NCI-H510A treated with DMSO at 0.1 percent for 48 hours (cell line): ENCODE measurements at places on chromosomes 4 and X.
A peak's percentile ranks its signal among the peaks of the same experiment; 100 is the strongest.

DNA sequence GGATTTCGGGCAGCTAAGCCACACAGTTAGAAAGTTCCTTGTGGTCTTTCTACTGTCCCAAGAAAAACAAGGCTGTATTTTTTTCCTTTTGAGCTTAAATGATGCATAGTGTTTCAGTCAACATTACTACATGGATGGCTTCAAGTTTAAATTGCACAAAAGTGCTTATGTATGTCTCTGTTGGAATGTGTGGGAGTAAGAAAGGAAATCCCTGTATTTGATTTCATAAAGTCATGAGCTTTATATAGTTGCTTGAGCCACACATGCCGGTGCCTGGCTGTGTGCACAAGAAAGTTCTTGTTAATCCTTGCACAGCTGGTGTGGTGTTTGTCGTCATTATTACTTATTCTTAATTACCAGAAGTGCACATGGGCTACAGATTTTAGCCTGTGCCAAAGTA, 262.2 kb downstream of the ARHGAP10 start:
- DNase-seq: no peak

- peak; percentile 54 for DNase-seq
Observed at GRCh38 chr4:74117024-74117534, 18.1 kb upstream of the CXCL2 start.

GRCh38 chr4:8507196-8507570, 66.6 kb downstream of the TRMT44 start:
- no peak for DNase-seq

DNA sequence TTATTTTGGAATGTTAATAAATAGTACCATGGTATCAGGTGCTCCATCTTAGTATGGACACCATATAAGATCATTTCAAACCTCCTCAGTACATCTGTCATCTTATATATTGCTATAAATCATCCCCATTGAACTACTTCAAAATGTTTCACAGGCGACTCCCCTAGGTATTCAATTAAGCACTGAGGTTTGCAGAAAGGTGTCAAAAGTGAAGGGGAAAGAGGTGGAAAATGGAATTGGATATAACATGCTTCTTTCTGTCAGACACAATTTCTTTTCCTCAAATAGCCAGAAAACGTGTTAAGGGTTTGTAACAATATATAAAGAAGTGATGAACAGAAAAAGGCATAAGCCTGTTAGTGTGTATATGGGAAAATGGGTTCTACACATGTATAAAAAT, 325.5 kb downstream of the GRID2 start:
- DNase-seq: no peak

DNA sequence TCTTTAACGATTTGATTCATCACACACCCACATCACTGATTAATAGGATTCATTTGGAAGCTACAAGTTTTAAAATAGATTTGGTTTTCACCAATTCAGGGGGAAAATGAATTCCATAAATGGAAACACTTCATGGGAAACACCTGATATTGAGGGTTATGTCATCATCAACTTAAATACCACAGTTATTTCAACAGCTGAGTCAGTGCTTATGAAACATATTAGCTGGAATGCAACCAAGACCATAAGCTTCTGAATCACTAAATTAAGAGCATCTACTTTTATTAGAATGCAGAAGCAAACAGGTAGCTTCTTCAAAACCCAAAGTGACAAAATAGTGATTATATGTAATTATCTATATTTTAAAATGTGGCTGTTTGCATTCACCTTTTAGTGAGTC, 207.8 kb upstream of the DCAF8L1 start:
- no peak for DNase-seq

GRCh38 chr4:34202154-34202553, 2042.2 kb downstream of the ARAP2 start:
- DNase-seq: no peak

GRCh38 chr4:61442936-61443335, 242.8 kb downstream of the ADGRL3 start:
- no peak for DNase-seq

DNA sequence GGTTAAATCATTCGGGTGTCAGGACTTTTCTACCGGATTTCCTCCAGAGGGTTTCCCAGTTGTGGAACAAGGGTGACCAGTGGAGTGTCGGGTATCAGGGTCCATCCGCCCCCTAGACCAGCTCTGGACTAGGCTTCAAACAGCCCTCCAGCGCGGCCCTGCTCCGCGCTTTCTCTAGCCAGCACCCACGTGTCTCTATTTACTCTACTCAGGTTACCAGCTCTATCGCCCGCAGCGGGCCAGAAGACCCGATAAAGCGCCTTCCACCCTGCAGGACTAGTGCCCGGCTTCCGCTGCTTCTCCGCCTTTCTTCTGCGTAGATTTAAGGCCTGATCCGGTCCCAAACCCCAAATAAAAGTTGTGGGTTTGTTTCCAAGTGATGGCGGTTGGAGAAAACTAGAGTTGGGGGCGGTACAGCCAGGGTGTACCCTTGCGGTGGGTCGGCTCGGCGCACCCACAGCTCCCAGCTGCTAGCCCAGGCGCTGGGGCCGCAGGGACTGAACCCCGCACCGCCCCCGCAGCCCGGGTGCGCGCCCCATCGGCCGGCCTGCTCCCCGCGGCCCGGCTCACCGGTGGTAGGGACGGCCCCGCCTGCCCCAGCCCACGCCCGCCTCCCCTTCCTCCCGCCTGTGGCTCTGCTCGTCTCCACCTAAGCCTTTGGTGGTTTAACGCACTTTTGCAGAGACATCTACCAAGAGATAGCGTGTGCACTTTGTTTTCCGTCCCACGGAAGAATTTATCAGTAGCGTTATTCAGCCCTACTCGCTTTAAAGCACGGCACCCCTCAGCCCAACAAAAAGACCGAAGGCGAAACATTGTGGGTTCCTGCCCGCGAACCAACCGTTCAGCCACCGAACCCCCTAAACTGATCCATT, 2.1 kb downstream of the LEF1 start:
- peak; percentile 52 for DNase-seq

GRCh38 chrX:57587062-57587461, 4.7 kb upstream of the ZXDB start:
- DNase-seq: no peak

- no peak for DNase-seq
Observed at GRCh38 chrX:133869270-133869669, 116.1 kb downstream of the GPC3 start.

GRCh38 chrX:130145123-130145522, 20.5 kb downstream of the AIFM1 start:
- DNase-seq: no peak

DNA sequence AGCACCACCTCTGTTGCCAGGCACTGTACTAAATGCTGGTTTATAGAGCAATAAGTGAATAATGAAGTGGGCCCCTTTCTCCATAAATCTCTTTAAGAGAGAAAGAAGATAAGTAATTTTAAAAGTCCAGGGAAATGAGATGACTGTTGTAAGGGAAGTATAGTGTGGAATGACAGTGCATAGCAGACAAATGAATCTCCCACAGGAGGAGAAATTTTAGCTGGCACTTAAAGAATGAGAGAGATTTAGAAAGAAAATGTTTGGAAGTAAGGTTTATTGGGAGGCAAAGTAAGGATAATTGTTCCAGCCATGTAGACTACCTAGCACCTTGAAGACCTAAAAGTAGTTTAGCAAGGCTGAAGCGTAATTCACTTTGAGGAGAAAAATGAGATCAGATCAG, 1081.1 kb upstream of the PABPC4L start:
- DNase-seq: no peak

- DNase-seq: no peak
Observed at GRCh38 chrX:46257451-46257879, 287.8 kb downstream of the ZNF674 start.

DNA sequence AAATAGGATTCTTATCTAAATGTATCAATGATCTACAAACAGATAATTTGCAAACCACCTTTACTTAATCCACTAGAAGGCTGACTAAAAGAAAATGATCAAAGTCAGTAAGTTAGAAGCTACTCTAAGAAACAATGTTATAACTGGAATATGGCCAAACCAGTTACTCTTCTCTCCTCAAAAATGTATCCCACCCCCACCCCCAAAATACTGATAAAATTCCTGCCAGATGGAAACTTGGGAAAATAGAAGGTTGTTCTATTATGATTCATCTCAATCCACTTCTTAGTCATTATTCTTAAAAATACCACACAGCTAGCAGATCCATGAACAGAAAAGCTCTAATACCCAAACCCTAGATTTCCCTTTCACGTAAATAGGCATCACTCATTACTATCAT, 206.4 kb downstream of the KLHL13 start:
- no peak for DNase-seq

DNA sequence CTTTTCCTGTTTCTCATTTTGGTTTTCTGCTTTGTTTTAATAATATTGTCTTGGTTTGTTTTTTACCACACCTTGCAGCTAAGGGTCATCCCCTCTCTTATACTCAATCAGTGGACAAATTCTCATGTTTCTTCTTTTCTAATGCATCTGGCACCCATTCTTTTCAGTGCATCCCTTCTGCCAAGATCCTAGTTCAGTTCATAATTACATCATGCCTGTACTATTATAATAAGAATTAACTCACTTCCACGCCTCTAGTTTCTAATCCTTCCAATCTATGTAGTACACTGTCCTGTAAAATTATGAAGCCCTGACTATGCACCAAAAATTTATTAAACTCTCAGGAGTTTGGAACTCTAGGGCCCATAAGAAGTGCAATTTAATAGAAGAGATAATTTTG, 126.1 kb downstream of the FAT4 start:
- no peak for DNase-seq

DNA sequence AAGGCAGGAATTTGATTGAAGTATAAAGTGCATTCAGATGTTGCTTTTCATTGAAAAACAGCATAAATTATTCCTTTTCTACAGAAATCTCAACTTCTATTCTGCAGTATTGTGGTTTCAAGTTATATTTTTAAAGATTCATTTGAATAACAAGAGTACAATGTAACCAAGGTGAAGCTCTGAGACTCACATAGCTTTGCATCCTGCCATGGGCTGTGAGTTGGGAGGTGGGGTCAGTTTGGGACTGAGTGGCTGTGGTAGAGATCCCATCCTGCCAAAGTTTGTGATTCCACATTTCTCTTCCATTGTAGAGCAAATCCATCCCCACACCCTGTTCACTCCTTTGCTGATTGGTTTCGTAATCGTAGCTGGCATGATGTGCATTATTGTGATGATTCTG, 69.2 kb downstream of the KIT start:
- DNase-seq: no peak

- peak; percentile 41 for DNase-seq
Observed at GRCh38 chr4:171308661-171309060, 504.5 kb upstream of the GALNTL6 start.

GRCh38 chrX:39320165-39320564, 518.9 kb downstream of the MID1IP1 start:
- peak; percentile 8 for DNase-seq

- no peak for DNase-seq
Observed at GRCh38 chrX:133594156-133594555, 178.9 kb upstream of the GPC4 start.

DNA sequence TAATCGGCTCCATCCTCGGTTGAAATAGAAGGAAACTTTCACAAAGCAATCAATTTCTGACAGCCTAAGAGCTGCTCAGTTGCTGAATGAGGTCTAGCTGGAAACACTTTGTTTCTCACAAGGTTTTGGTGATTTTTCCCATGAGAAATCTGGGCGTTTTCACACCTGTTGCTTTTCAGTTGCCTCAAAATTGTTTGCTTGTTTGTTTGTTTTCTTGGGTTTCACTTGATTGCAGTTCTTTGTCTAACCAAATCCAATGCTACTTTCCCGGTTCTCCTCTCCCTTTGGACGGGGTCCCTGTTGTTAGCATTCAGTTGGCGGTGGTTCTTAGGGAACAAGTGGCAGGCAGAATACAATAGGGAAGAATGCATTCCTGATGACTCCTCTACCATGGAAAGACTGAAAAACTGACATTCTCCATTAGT, 135.5 kb downstream of the PALLD start:
- no peak for DNase-seq

DNA sequence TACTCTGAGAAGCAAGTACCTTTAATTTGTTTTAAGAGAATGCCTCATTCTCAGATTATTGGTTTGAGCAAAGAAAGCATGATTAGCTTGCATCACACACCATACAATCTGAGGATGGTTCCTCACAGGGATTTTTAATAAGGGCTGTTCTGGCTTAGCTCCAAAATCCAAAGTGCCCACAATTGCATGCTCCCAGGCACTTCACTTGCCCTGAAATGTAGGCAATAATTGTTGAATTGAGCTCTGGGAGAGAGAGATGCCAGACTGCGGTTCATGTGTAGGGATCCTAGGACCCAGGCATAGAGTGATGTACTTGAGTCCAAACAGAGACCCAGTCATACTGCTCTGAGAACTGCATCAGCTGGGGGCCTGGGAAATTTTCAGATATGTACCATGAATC, 358.4 kb upstream of the CXorf51B start:
- no peak for DNase-seq

GRCh38 chr4:77172336-77172735, 15.3 kb downstream of the CCNG2 start:
- no peak for DNase-seq

- no peak for DNase-seq
Observed at GRCh38 chrX:10049236-10049635, 82.1 kb downstream of the CLDN34 start.

DNA sequence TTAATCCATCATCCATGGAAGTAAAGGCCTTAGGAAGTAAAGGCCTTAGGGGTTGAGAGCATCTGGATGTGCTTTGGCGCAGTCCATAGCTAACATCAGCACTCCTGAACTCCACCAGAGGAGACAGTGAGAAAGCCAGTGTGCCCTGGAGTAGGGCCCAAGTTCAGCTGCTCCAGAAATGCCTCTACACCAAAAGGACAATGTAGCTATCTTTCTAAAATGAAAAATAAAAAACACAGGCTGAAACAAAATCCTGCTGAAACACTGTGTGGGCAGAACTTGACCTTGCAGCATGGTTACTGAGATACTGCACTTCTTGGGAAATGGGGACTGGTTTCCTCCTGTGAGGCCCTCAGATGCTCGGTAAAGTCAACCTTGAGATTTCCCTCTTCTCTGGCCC, 29.3 kb downstream of the SH3RF1 start:
- no peak for DNase-seq

GRCh38 chr4:148204892-148205291, 237.3 kb downstream of the NR3C2 start:
- DNase-seq: no peak
